ENCODE measurements at places on chromosomes 11 and 22. TPM values are rescaled to one million over a fixed set of nuclear protein-coding genes. Genes with fewer than 3 reads are reported as not detected.

DNA sequence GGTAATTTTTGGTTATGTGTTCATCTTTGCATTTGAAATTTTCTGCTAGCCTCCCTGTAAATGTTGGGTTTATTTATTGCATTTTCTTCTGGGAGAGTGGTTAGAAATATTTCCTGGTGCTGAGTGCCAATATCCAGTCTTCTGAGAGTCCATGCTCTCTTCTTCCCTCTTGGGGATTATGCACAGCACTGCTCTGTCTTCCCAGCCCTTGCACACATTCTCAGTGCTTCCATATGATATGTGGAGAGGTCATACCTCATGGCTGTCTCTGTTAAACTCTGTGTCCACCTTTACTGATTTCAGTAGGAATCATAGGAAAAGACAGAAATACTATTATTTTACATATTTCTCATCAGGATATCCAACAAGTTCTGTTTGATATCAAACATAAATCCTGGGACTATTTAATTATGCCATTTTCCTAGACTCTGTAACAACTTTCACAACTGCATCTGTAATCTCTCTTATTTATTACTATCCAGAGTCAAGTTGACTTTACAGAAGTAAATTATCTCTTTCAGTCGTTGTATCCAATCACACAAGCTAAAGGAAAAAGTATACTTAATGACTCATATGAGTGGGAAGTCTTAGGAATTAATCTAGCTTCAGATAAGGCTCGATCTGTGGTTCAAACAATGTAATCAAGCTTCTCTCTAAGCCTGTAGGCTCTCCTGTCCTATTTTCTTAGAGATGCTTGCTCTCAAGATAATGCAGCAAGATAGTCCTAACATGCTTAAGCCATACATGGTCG lies 2.7 kb upstream of the NXPE1 start:
- H3K4me3 ChIP-seq = no peak overlapping the region
- H3K4me1 ChIP-seq = no peaks in the 10 kb centered on the region
- no peak overlapping the region for H3K27ac ChIP-seq
- no peak for DNase-seq
- no peaks in the 10 kb centered on the region for H3K36me3 ChIP-seq

Gene HORMAD2
- not detected for total RNA-seq

Gene GNG3
- not detected for total RNA-seq

DNA sequence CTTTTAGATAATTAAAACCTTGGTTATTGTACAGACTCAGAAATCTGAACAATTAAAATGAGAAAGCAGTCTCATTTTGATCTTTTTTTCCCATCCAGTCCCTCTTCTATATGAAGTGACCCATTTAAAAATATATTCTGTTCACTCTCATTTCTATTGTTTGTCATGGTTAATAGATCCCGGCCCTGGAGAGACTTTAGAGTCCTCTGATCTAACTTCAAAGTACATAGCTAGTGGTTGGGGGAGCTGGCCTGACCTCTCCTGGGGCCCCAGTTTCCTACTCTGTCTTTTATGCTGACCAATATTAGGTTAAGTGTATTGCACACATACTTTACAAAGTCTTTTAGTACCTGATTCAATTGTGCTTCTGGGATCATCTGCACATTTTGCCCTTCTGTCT lies 13.5 kb downstream of the MRPL48 start:
- peaks cover 12% of the 10 kb centered on the region for H3K36me3 ChIP-seq
- H3K27me3 ChIP-seq = no peaks in the 10 kb centered on the region
- H3K4me3 ChIP-seq = no peak overlapping the region
- H3K4me1 ChIP-seq = no peaks in the 10 kb centered on the region

Gene PDE3B
- total RNA-seq = 79.2 TPM

Gene XKR3
- not detected for total RNA-seq

DNA sequence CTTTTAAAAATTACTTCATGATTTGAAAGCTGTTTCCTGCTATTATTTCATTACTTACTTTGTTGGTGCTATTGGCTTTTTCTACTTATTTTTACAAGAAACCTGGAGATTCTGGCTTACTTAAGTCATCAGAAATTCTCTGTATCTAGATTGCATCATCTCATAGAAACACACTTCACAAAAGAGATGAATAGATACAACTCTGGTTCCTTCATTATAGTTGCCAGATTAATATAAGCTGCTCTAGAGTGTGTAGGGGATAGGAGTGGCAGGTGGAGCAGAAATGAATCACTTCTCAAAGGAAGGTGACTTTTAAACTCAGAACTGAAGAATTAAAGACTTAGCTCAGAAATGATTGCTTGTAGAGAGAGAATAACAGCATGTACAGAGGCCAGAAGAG lies 20.0 kb downstream of the CYP2R1 start:
- no peak overlapping the region for H3K27ac ChIP-seq
- no peak for DNase-seq
- no peaks in the 10 kb centered on the region for H3K4me1 ChIP-seq

Gene MUC5AC
- 0.77 TPM for total RNA-seq

Gene RHOD
- total RNA-seq = 17.5 TPM

DNA sequence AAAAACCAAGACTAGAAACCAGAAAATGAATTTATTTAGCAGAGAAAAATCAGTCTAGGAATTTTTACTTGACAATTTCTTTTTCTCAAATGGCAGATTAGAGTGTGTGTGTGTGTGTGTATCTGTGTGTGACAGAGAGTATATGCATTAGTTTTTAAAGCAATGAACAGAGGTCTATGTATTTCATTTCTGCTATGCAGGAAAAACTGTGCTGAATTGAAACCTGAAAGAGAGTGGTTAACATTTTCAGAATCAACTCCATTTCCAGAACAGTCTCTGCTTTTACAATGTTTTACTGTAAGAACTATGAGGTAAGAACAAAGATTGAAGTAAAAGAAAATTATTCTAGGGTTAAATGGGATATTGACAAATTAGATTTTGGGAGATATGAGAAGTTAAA lies 114.8 kb downstream of the GRM5 start:
- no peaks in the 10 kb centered on the region for H3K27me3 ChIP-seq
- H3K36me3 ChIP-seq = no peaks in the 10 kb centered on the region
- DNase-seq = no peak
- no peak overlapping the region for H3K27ac ChIP-seq

Gene MPZL2
- total RNA-seq = 143 TPM

Gene SAA2
- total RNA-seq = 56.7 TPM

Gene MS4A4E
- total RNA-seq = 1.8 TPM

Gene PAAF1
- 23.3 TPM for total RNA-seq

All from lung (tissue), 17 donors.